ENCODE measurements at places on chromosomes 16 and 17.

DNA sequence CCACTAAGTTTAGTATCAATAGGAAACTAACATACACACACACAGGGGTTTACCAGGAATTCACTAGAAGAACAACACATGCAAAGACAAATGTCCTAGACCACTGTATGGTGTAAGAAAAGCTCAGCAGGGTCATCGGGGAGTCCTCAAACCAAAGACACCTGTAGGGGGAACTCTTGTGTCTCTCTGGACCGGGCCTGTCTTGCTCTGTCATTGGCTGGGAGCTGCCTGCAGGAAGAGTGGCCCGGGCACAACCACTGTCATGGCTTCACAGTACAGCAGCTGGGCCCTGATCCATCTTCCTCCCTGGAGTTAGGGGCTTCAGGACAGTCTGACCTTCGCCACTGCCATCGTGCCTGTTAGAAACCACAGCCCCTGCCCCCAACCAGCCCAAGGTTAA lies 263.6 kb upstream of the DYNLRB2 start:
- DNase-seq = no peak

GRCh38 chr17:35238821-35239220 lies 4.1 kb upstream of the SLFN5 start:
- no peak for DNase-seq

- DNase-seq = no peak
Measured at GRCh38 chr17:31013844-31014243, 43.0 kb downstream of the RNF135 start.

GRCh38 chr16:51225878-51226277 lies 74.8 kb upstream of the SALL1 start:
- no peak for DNase-seq

GRCh38 chr17:66416207-66416940 lies 114.0 kb downstream of the PRKCA start:
- no peak for DNase-seq

DNA sequence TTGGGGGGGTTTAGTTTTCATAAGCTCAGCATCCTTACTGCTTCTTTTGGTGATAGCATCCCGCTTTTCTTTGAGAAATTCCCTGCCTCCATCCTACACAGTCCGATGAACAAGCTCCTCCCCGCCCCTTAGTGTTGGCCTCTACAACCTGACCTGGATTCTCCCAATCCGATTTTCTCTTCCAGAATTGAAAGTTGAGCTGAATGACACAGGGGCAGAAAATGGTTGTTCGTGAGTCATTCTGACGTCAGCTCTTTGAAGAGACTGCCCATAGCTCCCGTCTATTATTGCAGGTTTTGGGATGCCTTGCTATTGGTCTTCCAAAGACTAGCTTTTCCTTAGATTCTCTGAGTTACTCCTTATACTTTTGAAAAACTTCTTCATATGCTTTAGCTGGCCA lies 279.7 kb downstream of the SLC39A11 start:
- DNase-seq = no peak

- no peak for DNase-seq
Measured at GRCh38 chr17:50114849-50115357, 15.1 kb downstream of the SAMD14 start.

DNA sequence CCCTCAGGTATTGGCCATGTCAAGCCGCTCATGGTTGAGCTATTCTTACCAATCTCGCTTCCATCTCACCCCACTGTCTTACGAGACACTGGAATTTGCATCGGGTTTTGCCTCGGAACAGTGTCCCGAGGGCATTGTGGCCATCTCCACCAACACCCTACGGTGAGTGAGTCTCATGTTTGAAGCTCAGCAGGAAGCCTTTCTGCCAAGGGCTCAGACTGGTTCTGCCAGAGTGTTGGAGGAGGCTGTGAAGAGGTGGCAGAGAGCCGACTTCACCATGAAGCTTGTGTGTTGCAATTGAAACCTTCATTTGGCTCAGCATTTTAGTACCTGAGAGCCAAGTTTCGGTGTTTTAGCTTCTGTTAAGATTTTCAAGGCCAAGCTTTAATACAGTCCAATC lies 38.0 kb downstream of the SF3B3 start:
- DNase-seq = no peak

DNA sequence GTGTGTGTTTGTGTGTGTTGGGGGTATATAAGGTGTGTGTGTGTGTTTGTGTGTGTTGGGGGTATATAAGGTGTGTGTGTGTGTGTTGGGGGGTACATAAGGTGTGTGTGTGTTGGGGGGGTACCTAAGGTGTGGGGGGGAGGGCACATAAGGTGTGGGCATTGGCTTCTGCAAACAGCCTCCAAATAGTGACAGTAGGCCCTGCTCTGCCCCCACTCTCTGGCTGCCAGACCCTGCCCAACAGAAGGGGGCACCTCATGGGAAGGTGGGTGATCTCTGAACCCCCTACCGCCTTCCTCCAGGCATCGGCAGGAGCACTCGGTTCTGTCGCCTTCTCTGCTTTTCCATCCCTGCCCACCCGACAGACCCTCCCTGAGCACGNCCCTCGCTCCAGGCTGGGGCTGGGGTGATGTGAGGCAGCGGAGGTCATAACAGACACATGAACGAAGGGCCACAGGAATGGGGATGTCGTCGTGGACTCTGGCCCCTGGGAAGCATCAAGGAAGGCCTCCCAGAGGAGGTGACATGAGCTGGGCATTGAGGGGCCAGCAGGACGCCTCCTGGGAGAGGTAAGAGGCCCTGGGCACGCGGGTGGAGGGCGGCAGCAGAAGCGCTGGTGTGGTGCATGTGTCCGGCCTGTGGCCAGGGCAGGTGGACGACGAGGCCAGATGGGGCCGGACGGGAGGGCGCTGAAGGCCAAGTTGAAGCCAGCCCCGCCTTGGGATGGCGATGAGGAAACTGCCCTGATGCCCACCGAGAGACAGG lies 136.6 kb upstream of the RPH3AL start:
- no peak for DNase-seq

GRCh38 chr17:50187751-50188530 lies 13.5 kb downstream of the COL1A1 start:
- no peak for DNase-seq

GRCh38 chr16:22692916-22693637 lies 120.9 kb upstream of the HS3ST2 start:
- no peak for DNase-seq

GRCh38 chr16:27287887-27288286 lies 19.3 kb upstream of the NSMCE1 start:
- DNase-seq = no peak

DNA sequence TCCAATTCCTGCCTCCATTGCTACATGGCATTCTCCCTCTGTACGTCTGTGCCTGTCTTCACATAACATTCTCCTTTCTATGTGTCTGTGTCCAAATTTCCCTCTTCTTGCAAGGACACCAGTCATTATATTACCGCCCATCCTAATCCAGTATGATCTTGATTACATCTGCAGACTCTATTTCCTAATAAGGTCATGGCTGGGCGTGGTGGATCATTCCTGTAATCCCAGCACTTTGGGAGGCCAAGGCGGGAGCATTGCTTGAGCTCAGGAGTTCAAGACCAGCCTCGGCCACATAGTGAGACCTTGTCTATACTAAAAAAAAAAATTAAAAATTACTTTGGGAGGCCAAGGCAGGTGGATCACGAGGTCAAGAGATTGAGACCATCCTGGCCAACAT lies 5.0 kb upstream of the PRR14 start:
- DNase-seq = no peak

GRCh38 chr17:1229349-1229899 lies 40.8 kb upstream of the BHLHA9 start:
- no peak for DNase-seq

- no peak for DNase-seq
Measured at GRCh38 chr16:19875900-19876299, 8.7 kb downstream of the GPRC5B start.

DNA sequence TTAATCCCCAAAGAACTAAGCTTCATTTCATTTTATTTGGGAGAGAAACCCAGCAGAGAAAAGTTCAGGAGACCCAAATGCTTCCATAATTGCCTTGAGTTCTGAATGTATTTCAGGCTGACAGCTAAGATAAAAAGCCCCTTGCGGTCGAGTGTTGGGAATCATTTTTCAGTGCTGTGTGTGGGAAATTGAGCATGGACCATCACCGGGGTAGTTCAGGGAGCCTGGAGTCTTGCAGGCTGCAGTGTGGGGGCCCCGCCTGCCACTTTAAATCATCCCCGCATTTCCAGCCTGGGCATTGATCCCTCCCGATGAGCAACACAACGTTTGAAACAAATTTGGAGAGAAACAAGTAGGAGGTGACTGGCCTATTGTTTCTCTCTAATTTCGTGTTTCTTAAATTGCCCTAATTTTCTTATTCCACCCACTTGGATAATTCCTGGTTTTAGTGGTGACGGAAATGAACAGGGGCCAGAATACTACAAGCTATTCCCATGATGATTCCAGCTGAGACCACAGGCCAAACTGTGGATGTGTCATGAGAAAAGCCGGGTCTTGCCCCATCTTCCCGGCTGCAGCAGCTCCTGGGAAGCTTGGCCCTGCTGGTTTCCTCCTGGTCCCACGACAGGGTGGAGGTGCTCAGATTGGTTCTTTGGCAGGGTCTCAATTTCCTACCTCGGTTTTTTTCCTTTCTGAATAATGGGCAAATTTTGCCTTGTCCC lies 75.1 kb downstream of the FOXL1 start:
- DNase-seq = peak; percentile 32

GRCh38 chr16:74771656-74772315 lies 2.8 kb downstream of the FA2H start:
- DNase-seq = no peak

GRCh38 chr17:57221366-57222350 lies 34.7 kb upstream of the MSI2 start:
- DNase-seq = no peak

- no peak for DNase-seq
Measured at GRCh38 chr17:77366558-77367245, 225.9 kb downstream of the SEC14L1 start.

DNA sequence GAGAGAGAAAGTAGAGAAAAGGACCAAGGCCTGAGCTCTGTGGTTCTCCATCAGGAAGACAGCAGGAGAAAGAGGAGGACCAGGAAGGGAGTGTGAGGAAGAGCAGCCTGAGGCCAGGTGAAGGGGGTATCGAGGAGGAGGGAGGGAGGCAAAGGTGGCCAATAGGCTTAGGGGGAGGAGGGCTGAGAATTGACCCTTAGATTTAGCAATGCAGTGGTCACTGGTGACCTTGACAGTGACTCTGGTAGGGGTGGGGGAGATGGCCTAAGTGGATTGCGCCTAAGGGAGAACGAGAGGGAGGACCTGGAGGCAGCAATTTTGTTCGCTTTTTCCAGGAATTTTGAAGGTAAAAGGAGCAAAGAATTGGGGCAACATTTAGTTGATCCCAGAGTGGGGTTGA lies 5.4 kb upstream of the NAGS start:
- DNase-seq = no peak

GRCh38 chr16:72957303-72958277 lies 90.3 kb downstream of the ZFHX3 start:
- DNase-seq = no peak

- no peak for DNase-seq
Measured at GRCh38 chr17:77563439-77564102, 394.9 kb upstream of the TNRC6C start.

- no peak for DNase-seq
Measured at GRCh38 chr17:18182978-18183333, 672 bp upstream of the ALKBH5 start.

DNA sequence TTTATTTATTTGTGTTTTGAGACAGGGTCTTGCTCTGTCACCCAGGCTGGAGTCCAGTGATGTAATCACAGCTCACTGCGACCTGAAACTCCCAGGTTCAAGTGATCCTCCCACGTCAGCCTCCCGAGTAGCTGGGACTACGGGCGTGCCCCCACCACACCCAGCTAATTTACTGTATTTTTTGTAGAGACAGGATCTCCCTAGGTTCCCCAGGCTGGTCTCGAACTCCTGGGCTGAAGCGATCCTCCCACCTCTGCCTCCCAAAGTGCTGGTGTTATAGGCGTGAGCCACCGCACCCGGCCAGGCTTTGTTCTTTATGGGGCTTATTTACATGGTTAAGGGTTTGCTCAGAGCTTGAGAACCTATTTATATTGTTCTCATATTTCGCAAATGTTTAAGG lies 5.8 kb upstream of the MEIOB start:
- DNase-seq = no peak

- no peak for DNase-seq
Measured at GRCh38 chr16:58449768-58450167, 50.2 kb upstream of the NDRG4 start.

GRCh38 chr17:39166437-39167335 lies 725 bp upstream of the ARL5C start:
- DNase-seq = no peak

GRCh38 chr17:78892520-78892919 lies 10.5 kb downstream of the CEP295NL start:
- no peak for DNase-seq

DNA sequence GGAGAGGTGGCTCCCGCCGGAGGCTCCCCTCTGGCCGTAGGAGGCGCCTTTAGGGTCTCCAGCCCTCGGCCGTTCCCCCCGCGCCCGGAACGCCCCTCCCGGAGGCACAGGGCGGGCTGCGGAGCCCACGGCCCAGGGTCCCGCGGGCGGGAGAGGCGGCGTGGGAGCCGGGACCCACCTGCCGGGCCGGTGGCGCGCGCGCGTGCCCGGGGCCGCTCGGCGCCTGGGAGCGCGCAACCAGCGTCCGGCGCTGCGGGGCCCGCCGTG lies at the start of gene MIF4GD:
Gene MIF4GD, minus strand, starts transcription at position 266 of the 267 bp plus-strand sequence. CDS start 1,036 bp downstream, outside the sequence.
- no peak for DNase-seq

- DNase-seq = peak; percentile 47
Measured at GRCh38 chr17:44865931-44866330, 18.2 kb downstream of the HIGD1B start.

- no peak for DNase-seq
Measured at GRCh38 chr16:85650135-85650843, 37.2 kb downstream of the GSE1 start.

- DNase-seq = no peak
Measured at GRCh38 chr16:15610369-15610871, 32.5 kb downstream of the MARF1 start.

GRCh38 chr17:58321571-58322525 lies 6.7 kb downstream of the TSPOAP1 start:
- no peak for DNase-seq

DNA sequence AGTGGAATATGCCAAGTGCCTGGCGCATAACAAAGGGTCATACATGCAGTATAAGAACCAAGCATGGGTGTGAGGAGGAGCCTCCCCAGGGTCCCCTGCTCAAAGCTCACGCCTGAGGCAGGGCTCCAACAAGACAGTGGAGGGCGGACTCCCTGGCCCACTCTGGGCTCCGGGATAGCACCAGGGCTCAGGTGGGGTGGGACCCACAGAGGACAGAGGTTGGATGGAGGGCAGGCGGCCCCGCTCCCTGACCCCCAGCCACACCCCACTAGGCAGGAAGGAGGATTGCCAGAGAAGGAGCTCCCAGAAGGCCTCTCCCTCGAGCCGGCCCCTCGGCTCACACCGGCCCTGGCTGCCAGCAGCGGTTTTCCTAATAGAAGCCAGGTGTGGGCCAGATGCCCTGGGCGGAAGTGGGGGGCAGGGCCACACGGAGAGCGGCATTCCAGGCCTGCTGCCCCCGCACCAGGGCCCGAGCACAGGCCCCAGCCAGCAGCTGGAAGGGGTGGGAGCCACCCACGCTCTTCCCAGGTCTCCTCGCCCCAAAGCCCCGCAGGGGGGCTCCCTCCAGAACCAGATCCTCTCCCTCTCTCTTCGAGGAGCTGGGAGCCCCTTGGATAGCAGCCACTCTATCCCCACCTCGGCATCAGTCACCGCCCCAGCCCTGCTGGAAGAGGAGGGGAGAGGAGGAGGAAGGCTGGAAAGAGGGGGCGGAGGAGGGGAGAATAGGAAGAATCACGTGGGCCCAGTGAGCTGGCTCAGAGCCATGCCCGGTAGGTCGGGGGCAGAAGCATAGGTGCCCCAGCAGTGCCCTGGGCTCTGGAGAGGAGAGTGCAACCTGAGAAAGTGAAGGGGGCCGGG lies 21.0 kb downstream of the VASN start:
- no peak for DNase-seq

Measured in GM04503 (cell line).